Coronary artery (tissue), 2 donors: ENCODE measurements at places on chromosomes 12 and 14.

- no peak for DNase-seq
Observed at GRCh38 chr14:53927171-53927570, 29.5 kb downstream of the BMP4 start.

- no peak for DNase-seq
Observed at GRCh38 chr14:45249856-45250575, 3.0 kb downstream of the MIS18BP1 start.

DNA sequence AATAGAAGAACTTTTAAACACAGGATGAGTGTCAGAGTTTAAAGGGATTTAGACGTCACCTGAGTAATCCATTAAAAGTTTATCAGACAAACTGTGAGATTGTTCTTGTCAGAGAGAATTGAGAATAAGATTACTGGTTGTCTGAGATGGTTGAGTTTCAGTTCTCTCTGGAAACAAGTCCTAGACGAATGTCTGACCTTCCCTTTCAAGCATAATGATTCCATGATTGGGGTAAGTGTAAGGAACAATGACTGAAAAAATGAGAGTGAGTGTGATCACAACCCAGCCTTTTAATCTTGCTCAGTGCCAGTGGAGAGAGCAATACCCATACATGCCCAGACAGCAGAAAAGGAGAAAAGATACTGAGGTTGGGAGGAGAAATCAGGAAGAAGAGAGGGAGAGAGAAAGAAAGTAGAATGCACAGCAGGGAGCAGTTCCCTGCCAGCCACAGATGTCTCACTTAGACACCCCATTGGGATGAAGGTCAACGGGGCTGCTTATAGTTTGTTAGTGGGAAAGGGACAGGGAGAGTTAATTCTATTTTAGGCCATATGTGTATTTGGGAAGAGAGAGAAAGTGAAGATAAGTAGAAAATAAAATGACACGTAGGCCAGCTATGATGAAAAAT, 4.3 kb downstream of the GRIP1 start:
- no peak for DNase-seq

DNA sequence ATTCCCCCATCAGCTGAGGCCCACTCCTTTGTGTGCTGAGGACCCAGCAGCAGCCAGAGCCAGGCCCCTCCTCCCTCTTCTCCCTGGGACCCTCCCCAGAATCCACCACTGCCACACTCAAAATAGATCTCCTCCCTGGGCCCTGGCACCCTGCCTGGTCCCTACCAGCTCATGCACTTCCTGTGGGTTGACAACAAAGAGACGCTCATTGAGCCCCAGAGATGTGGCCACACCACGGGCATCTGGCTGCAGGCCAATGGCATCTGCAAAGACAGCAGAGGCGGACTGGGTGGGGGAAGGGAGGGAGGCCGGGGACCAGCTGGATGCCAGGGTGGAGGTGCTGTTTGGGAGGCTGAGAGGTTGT, 16.0 kb upstream of the ENDOU start:
- no peak for DNase-seq

- DNase-seq = no peak
Observed at GRCh38 chr14:79549515-79549914, 661.8 kb downstream of the DIO2 start.

GRCh38 chr14:100723135-100723829, 3.4 kb upstream of the DLK1 start:
- DNase-seq = no peak

DNA sequence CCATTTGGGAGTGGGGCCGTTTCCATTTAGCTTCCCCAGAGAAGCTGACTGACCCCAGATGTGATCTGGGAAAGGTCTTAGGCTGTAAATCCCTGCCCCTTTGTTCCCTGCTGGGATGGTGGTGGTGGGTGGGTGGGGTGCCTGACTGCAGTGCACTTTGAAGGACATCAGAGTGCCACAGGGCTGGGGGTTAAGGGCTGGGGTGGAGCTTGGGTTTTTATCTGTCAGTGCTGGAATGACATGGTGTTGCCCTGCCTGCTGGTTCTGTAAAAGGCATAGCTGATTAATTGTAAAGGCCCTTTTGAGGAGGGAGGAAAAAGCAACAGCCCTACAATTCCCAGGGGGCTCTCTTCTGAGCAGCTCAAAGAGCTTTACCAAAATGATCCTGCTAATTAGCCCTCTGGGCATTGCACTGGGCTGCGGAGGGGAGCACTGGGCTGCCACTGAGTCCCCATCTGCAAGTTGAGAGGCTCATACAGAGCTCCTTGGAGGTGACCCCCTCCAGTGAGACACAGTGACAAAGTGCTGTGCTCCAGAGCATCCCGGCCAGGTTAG, 21.1 kb downstream of the PLEKHG3 start:
- DNase-seq = no peak

DNA sequence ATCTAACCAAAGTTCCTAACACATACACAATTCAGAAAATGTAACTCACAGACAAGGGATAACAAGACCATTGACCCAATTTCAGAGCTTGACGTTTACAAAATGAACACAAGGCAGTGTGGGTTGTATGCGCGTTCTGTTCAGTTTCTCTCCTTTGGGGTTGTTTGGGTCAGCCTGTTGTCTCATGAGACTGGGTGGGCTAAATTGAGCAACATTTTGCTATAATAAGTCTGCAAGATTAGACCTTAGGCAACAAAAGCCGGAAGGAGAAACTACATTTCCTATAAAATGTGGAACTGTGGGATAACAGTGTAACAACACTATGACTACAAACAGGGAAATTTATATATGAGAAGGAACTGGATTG, 18.8 kb upstream of the LTA4H start:
- no peak for DNase-seq

GRCh38 chr12:114407842-114408411, 2.0 kb upstream of the TBX5 start:
- DNase-seq = no peak

DNA sequence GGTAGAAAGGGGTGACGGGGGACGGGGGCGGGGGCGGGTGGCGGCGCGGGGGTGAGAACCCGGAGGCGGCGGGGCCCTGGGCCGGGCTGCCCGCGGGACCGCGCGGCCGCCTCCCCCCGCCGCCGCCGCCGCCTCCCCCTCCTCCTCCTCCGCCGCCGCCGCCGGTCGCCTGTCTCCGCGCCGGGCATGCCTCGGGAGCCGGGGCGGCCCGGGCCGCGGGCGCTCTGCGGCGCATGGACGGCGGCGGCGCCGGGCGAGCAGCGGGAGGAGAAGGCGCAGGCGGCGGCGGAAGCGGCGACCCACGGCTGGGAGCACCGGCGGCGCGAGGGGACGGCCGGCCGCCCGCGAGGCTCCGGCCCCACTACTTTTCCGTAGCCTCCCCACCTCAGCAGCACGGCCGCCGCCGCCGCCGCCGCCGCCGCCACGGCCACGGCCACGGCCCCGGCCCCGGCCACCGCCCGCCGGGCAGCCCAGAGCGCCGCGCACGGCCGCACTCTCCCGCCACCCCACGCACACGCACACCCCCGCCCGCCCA, at the start of gene NPAS3:
Gene NPAS3 (plus strand): TSS at position 161 of the 535 bp plus-strand sequence.
- no peak for DNase-seq

DNA sequence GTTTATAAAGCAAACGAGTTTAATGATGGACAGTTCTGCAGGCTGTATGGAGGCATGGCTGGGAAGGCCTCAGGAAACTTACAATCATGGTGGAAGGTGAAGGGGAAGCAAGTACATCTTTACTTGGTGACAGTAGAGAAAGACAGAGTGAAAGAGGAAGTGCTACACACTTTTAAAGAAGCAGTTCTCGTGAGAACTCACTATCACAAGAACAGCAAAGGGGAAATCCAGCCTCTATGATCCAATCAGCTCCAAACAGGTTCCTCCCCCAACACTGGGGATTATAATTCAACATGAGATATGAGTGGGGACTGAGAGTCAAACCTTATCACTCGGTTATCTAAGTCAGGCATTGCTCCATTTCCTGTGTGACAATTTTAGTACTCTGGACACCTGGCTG, 189.9 kb upstream of the CNTN1 start:
- DNase-seq = no peak

DNA sequence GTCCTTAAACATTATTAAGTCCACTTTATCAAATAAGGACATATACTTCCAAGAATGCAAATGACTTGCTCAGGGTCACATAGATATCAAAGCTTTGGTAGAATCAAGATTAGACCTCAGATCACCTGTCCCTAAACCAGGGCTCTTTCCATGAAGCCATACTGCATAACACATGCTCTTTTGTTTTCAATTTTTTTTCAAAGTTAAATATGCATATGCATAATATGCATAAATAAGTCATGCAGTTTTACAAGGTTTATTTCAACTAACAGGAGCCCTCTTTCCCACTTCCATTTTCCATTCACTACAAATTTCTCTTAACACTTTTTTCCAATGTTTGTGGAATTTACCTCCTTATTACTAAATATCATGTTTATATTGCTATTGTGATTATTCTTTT, 53.1 kb downstream of the SIX1 start:
- no peak for DNase-seq

GRCh38 chr12:122523280-122523679, 3.5 kb downstream of the RSRC2 start:
- DNase-seq = no peak

DNA sequence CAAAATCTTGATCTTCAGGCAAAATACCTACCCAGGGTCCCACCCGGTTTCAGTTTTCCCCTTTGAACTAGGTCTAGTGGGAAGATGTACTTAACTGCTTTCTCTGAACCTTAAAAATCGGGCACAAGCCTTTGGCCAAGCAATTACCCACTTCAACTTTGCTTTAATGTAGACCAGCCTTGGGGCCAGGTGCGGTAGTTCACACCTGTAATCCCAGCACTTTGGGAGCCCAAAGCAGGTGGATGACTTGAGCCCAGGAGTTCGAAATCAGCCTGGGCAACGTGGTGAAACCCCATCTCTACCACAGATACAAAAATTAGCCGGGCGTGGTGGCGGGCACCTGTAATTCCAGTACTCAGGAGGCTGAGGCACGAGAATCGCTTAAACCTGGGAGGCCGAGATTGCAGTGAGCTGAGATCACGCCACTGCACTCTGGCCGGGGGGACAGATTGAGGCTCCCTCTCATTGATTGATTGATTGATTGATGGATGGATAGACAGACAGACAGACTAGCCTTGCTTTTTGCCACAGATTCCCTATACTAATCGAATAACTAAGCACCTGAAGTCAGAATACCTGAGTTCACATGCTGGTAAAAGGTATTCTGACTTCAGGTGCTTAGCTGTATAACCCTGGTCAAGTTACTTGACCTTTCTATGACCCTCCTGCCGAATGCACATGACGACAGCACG, 1.9 kb downstream of the CLIP1 start:
- DNase-seq = no peak

- no peak for DNase-seq
Observed at GRCh38 chr14:21215130-21215878, 53.9 kb downstream of the HNRNPC start.

DNA sequence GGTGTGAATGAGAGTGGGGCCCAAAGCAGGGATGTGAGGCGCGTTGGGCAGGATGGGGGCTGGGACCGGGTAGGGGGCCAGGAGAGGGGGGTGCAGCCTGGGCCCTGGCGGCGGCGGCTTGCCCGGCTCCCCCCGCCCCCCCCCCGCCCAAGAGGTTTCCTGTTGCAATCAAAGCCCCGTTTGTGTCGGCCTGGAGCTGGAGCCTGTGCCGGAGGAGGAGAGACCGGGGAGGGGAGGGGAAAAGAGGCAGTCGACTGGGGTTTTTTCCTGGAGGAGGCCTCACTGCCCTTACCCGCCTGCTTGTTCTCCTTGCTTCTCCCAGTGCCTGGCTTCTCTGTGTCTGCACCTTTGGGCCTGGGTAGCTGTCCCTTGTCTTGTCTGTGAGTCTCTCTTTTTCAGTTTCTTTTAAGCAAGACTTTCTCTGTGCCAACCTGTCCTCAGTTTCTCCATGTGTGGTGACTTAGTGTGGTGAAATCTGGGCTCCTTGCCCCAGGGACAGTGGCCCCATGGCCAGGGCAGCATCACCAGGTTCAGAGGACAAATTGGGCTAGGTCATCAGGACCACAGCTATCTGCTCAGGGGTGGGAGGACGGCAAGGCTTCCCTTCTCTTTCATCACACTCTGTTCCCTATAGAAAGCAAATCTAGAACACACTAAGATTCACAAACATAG, 8.5 kb downstream of the RARG start:
- DNase-seq = no peak

DNA sequence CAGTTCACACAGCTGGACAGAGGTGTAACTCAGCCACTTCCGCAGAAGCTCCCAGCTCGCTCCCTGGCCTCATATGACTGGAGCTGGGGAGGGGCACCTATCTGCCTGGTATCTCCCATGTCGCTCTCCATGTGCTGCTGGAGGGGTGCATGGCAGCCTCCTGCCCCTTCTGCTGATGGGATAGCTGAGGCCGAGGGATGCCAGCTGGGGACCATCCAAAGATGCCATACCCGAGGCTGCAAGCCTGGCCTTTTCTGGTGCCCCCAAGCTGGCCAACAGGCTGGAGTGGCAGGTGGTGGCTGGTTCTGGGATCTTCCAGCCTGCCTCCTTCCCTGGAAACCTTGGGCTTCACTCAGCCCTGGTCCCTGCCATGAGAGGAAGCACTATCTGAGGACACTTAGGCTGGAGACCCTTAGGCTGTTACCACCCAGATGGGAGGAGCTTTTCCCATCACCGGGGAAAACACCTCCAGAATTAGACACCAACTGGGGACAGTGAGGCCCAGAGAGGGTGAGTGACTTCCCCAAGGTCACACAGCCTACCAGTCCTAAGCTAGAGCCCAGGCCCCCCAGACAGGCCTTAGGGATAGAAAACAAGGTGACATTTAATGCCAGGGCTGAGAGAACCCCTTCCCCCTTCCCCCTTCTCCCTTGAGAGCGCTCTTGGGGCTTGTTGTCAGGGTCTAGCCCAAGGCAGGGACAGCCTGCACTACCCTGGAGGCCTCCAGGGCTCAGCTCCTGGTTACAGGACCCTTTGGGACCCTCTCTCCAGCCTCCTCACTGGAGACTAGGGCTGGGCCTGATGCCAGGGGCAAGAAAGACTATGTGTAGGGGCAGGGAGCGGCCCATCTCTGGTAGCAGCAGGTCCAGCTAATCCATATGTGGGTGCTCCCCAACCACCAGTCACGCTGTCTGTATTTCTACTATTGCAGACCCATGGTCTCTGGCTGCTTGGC, 7.1 kb downstream of the DTX1 start:
- DNase-seq = no peak

DNA sequence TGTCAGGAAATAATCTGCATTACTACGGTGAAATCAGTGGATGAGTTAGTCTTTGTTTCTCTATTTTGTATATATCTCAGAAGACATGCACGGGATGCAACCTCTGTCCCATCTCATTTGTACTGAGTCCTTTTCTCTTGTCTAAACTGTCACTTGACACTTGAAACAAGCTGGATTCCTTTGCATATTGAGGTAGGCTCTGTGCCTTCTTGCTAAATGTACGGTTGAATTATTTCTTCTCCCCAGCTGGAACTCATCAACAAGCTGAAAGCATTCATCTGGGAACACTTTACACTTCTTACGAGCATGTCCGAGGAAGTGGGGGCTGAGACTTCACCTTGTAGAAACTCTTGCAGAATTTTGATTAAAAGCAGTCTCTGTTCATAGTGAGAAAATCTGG, 119.5 kb downstream of the VEZT start:
- no peak for DNase-seq

- no peak for DNase-seq
Observed at GRCh38 chr12:2507814-2508213, 287.0 kb upstream of the FKBP4 start.
